ENCODE measurements at places on chromosomes 2 and 18. TPM values are rescaled to one million over a fixed set of nuclear protein-coding genes. Genes with fewer than 3 reads are reported as not detected.

DNA sequence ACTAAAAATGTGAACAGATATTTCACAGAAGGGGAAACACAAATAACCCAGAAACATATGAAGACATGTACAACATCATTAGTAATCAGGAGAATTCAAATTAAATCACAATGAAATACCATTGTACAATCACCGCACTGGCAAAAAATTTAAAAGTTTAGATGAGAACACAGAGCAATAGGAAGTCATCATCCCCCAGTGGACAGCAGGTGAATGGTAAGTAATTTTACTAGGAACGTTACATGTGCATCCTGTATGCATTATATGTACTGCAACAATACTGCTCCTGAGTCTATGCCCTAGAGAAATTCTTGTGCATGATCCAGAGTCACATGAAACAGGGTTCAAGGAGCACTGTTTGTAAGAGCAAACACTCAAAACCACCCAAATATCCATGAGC is 713.8 kb downstream of the NRXN1 start:
- no peaks in the 10 kb centered on the region for H3K27me3 ChIP-seq
- no peak overlapping the region for H3K4me3 ChIP-seq
- no peak for DNase-seq
- no peak overlapping the region for H3K27ac ChIP-seq

DNA sequence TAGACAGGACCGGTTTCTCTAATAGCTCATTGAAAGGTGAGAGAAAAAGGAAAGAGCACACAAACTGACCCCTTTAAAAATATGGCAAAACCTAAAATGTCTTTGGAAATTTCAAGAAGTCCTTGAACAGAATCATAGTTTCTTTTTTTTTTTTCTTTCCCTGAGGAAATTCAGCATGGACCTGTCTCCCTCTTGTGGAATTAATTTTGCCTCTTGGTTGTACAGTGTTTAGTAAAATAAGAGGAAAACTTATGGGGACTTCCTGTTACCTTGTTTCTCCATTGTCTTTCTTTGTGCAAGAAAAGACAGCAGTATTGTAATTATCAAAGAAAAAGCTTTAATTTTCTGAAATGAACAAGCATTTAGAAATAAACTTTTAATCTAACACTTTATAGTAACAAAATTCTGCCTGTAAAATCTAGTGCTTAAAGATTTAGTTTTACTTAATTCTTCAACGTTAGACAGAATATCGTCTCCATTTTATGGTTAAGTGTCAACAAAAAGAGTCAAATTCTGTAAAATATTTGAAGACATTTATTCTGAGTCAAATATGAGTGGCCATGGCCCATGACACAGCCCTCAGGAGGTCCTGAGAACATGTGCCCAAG is 176.3 kb upstream of the NABP1 start:
- H3K4me3 ChIP-seq: no peak overlapping the region
- no peaks in the 10 kb centered on the region for H3K36me3 ChIP-seq
- no peaks in the 10 kb centered on the region for H3K27me3 ChIP-seq
- DNase-seq: no peak
- no peaks in the 10 kb centered on the region for H3K4me1 ChIP-seq

- H3K4me3 ChIP-seq: no peak overlapping the region
- H3K4me1 ChIP-seq: no peaks in the 10 kb centered on the region
- H3K27ac ChIP-seq: no peak overlapping the region
- H3K36me3 ChIP-seq: no peaks in the 10 kb centered on the region
- no peak for DNase-seq
- no peaks in the 10 kb centered on the region for H3K27me3 ChIP-seq
Measured at GRCh38 chr2:71796174-71796593, 342.8 kb downstream of the DYSF start.

- DNase-seq: no peak
- H3K4me3 ChIP-seq: no peak overlapping the region
- H3K27ac ChIP-seq: no peak overlapping the region
- H3K4me1 ChIP-seq: peaks cover 9% of the 10 kb centered on the region
- no peaks in the 10 kb centered on the region for H3K36me3 ChIP-seq
- H3K27me3 ChIP-seq: no peaks in the 10 kb centered on the region
Measured at GRCh38 chr2:28647682-28648081, 103.9 kb upstream of the PPP1CB start.

DNA sequence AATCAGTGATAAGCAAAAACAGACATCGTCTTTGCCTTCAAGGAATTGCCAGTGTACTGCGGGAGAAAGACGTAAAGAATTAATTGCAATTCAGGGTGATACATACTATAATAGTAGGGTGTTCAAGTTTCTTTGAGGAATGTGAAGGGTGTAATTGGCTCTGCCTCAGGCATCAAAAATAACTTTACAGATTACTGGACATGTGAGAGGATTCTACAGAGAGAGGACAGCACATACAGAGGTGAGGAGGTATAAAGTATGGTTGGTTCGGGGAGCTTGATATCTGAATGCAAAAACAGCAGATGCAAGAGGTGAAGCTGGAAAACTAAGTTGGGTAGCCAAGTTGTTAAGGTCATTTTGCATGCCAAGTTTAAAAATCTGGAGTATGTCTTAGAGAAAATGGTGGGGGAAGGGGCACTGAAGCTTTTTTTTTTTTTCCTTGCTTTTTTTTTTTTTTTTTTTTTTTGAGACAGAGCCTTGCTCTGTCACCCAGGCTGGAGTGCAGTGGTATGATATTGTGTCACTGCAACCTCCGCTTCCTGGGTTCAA is 227.5 kb upstream of the FOSL2 start:
- H3K27me3 ChIP-seq: no peaks in the 10 kb centered on the region
- no peak for DNase-seq
- H3K4me3 ChIP-seq: no peak overlapping the region
- no peaks in the 10 kb centered on the region for H3K4me1 ChIP-seq

DNA sequence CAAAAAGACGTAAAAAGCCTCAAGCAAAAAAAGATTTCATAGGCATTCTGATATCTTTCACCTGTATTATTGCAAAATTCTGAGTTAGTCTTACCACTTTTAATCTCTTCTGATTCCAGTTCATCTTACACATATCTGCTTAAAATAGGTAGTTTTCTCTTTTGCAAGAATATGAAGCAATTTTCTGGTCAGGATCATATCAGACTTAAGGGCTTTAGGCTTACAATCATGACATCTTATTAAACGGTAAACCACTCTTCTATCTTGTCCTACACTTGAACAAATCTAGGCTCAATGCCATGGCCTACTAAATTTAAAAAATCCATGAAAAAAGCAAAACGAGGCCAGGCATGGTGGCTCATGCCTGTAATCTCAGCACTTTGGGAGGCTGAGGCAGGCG is 50.1 kb upstream of the GAREM1 start:
- no peaks in the 10 kb centered on the region for H3K27me3 ChIP-seq
- H3K4me1 ChIP-seq: no peaks in the 10 kb centered on the region
- DNase-seq: no peak
- H3K27ac ChIP-seq: no peak overlapping the region
- no peaks in the 10 kb centered on the region for H3K36me3 ChIP-seq

- no peaks in the 10 kb centered on the region for H3K36me3 ChIP-seq
- H3K27me3 ChIP-seq: no peaks in the 10 kb centered on the region
- H3K4me1 ChIP-seq: no peaks in the 10 kb centered on the region
- no peak overlapping the region for H3K27ac ChIP-seq
Measured at GRCh38 chr18:70450426-70451253, 161.8 kb downstream of the SOCS6 start.

- peaks cover 9% of the 10 kb centered on the region for H3K27me3 ChIP-seq
- H3K4me3 ChIP-seq: no peak overlapping the region
- H3K4me1 ChIP-seq: no peaks in the 10 kb centered on the region
- H3K36me3 ChIP-seq: no peaks in the 10 kb centered on the region
- DNase-seq: no peak
Measured at GRCh38 chr2:128717758-128718710, 399.4 kb upstream of the HS6ST1 start.

DNA sequence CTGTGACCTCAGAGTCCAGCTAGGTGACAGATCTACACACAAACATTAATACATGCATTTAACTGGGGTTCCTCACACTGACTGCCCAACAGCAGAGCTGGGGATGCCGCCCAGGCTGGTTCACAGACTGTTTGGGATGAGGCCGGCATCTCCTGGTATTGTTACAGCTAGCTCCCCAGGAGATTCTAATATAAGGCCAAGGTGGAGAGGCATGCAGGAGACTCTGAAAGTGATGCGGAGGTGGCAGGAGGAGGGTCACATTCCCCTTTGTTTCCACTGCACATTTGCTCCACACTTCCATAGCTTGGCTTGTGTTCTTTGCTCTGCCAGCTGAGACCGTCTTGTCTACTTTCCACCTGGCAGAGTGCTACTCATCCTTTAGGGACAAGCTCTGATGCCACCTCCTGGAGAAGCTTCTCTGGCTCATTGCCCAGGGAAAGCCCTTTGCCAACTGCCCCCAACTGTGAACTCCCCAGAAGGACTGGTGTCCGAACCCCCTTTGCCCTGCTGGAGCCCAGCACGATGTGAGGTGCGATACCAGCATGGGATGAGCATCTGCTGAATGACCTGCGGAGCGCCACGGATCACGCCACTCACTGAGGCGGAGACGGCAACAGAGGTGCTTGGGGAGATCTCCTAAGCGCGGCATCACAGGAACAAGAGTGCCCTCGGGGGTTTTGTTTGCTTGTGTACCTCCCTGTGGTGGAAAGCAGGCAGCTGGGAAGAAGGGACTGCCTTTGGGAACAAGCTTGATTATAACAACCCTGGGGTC is 88.8 kb downstream of the UXS1 start:
- H3K27me3 ChIP-seq: no peaks in the 10 kb centered on the region
- no peak for DNase-seq
- no peak overlapping the region for H3K4me3 ChIP-seq
- H3K27ac ChIP-seq: no peak overlapping the region
- peaks cover 2% of the 10 kb centered on the region for H3K36me3 ChIP-seq

GRCh38 chr2:153786016-153786415 is 85.7 kb upstream of the GALNT13 start:
- no peak overlapping the region for H3K4me3 ChIP-seq
- no peak for DNase-seq
- no peaks in the 10 kb centered on the region for H3K36me3 ChIP-seq
- no peaks in the 10 kb centered on the region for H3K27me3 ChIP-seq

SIGLEC15 gene
- polyA plus RNA-seq: 0.12 TPM

ASAP2 gene
- not detected for polyA plus RNA-seq

TXNDC2 gene
- not detected for polyA plus RNA-seq

CRYGD gene
- not detected for polyA plus RNA-seq

GNAL gene
- 0.37 TPM for polyA plus RNA-seq

TLK1 gene
- 71.3 TPM for polyA plus RNA-seq

ACOXL gene
- 1.1 TPM for polyA plus RNA-seq

PDCD1 gene
- polyA plus RNA-seq: 1.9 TPM

CD207 gene
- polyA plus RNA-seq: not detected

B3GNT7 gene
- 4.5 TPM for polyA plus RNA-seq

ADCYAP1 gene
- not detected for polyA plus RNA-seq

Data from GM12878 (cell line).